ENCODE measurements at places on chromosomes 11 and 22.

DNA sequence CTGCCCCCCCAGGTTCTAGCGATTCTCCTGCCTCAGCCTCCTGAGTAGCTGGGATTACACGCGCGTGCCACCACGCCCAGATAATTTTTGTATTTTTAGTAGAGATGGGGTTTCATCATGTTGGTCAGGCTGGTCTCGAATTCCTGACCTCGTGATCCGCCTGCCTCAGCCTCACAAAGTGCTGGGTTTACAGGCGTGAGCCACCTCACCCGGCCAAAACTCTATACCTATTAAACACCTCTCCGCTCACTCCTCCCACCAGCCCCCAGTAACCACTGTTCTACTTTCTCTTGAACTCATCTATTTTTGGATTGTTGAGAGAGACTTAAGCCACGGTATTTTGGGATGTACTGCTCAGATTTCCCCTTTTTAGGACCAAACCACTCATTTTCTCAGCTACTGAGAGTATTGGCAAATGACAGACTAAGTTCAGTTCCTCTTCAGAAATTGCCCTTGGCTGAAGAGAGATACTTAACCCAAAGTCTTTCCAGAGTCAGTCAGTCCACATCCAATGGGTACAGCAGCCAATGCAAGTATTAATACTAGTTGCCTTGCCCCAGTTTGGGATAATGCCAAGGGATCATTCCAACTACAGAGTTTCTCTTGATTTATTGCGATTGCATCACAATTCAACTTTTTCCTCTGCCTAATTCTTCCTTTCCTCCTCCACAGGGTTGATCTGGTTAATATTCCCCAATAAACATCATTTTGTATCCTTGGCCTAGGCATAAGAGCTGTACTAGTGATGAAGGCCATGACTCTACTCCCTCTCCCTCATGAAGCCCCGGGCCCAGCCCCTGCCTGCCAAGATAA, 36.8 kb upstream of the CSTF3 start:
- DNase-seq = no peak

GRCh38 chr22:31192513-31192912, 19.6 kb upstream of the LIMK2 start:
- no peak for DNase-seq

DNA sequence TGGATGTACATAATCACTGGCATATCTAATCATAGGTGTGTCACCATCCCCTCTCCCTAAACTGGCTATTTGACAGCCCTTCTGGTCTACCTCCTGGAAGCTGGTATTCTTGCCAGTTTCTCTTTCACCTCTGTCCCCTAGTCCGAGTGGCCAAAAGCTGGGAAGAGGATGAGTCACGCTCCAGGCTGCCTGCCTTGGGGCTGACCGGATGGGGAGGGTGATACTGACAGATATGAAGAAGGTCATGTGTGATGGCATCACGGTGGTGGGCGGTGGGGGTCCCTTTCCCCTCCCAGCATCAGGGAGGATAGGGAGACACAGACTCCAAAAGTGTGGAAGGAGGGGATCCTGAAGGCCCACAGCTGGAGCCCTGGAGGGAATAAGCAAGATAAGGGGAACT, 4.8 kb downstream of the OAF start:
- DNase-seq = no peak

- DNase-seq = no peak
Observed at GRCh38 chr11:14193644-14194043, 165.3 kb downstream of the RRAS2 start.

DNA sequence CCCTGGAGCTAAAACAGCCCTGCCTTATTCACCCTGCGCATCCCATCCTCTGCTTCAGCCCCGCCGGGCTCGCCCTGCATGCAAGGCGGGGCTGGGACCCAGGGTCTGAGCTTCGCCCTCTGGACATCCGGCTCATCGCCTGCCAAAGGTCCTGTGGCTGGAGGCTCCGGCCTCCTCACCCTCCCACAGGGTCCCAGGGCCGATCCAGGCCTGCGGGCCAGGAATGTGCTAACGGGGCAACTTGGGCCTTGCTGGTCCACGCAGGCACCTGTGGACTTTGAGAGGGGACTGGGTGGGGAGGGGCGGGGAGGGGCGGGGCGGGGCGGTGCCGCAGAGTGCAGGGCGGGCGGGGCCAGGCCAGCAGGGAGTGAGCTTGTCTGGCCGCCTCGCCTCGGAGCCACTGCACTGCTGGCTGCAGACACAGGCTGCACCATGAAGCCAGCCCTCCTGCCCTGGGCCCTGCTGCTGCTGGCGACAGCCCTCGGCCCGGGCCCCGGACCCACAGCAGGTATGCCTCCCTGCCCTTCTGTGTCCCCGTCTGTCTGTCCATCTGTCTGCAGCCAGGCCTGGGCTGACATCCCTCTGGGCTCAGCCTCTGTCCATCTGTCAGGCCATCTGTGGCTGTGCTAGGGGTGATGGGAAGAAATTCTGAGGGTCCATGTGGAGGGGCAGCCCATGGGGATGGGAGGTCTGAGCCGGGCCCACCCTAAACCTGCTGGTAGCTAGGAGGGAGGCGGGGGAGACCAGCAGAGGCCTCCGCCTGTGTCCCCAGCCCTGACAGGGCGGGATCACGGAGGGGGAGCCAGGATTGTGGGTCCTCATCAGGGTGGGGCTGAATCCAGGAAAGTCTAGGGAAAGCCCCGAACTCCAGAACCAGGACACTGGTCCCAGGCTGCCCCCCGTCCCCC, at the start of gene SUSD2:
Gene SUSD2 (plus strand): TSS at position 400 of the 908 bp plus-strand sequence. CDS start 33 bp downstream, at position 433.
- DNase-seq = no peak
